PC-9 (cell line): ENCODE measurements at places on chromosomes 13 and 19. TPM values are rescaled to one million over a fixed set of nuclear protein-coding genes. Genes with fewer than 3 reads are reported as not detected.
A peak's percentile ranks its signal among the peaks of the same experiment; 100 is the strongest.

DNA sequence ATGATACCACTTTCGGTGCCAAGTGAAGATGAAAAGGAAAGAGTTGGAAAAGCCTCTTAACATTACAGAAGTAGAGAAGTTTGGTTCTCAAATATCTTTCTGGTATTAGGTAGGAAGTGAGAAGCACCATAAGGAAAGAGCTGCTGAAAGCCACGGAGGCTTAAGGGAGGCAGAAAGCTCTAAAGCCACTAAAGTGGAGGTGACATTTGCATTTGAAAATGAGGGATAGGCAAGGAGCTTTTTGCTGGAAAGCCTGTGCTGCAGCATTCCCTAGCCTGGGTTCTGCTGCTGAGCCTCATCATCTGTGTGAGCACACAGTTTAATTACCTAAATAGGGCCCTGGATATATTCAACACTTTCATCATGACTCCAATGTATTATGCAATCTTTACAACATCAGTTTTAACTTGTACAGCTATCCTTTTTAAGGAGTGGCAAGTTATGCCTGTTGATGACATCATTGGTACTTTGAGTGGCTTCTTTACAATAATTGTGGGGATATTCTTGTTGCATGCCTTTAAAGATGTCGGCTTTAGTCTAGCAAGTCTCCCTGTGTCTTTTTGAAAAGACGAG is 315.4 kb downstream of the RBM26 start:
- DNase-seq, result no peak

The CGB7 gene
- 4.8 and 6.8 TPM in 2 replicates for total RNA-seq

The PRODH2 gene
- not detected in 2 replicates for total RNA-seq

The SYNGR4 gene
- 1.3 and 2.1 TPM in 2 replicates for total RNA-seq

GRCh38 chr19:35524181-35524837 is 3.8 kb downstream of the SBSN start:
- DNase-seq, result no peak

The TMEM145 gene
- total RNA-seq, result 1.2 and 1.7 TPM in 2 replicates

GRCh38 chr13:52686376-52686775 is 33.7 kb downstream of the SUGT1 start:
- no peak for DNase-seq

DNA sequence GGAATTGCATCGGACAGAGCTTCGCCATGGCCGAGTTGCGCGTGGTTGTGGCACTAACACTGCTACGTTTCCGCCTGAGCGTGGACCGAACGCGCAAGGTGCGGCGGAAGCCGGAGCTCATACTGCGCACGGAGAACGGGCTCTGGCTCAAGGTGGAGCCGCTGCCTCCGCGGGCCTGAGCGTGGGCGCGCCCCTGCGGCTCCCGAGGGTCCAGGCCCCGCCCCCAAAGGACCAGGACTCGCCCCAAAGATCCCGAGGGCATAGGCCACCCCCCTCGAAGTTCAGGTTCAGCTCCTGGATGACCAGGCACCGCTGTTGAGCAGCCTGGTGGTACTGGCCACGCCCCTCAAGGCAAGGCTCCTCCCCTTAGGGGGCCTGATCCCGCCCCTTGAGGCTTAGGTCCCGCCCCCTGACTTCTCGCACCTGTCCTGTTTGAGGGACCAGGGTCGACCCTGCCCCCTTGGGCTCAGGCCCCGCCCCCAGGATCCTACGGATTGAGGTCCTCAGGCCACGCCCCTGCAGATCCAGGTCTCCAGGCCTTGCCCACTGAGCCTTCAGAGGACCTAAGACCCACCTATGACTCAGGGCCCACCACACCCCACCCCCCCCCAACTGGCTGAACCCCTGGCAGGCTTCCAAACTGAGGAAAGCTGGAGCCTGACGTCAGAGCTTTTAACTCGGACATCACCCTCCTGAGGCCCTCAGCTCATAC is 43.1 kb downstream of the CYP4F22 start:
- DNase-seq, result peak; percentile 44

DNA sequence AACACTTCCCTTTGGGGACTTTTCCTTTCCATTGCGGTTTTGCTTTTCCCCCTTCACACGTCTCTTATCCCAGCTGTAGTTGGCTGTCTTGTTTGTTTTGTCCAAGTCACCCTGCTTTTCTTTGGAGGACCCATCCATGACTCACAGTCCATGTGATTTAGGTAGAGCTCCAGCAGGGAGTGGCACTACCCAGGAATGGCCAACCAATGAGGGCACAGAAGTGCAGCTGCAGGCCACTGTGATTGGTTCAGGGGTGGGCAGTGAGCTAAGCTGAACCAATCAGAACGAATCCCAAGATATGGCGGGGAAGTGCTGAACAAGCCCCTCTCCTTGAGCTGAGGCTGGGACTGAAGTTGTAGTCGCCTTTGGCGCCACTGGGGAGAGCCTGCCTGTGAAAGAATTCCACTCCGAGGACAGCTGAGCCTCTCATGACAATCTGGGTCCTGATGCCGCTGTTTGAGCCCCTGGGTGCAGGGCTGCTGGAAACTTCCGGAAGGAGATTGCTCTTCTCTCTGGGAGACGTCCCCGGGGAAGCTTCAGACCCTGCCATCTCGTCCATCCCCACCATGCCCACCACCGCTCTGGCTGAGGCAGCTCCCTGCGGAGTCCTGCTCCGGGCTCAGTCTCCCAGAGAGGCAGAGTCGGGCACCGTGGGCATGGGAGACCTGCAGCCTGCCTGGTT is 62.9 kb upstream of the URI1 start:
- DNase-seq, result peak; percentile 80

GRCh38 chr19:3670796-3671679 is 29.2 kb downstream of the PIP5K1C start:
- no peak for DNase-seq

DNA sequence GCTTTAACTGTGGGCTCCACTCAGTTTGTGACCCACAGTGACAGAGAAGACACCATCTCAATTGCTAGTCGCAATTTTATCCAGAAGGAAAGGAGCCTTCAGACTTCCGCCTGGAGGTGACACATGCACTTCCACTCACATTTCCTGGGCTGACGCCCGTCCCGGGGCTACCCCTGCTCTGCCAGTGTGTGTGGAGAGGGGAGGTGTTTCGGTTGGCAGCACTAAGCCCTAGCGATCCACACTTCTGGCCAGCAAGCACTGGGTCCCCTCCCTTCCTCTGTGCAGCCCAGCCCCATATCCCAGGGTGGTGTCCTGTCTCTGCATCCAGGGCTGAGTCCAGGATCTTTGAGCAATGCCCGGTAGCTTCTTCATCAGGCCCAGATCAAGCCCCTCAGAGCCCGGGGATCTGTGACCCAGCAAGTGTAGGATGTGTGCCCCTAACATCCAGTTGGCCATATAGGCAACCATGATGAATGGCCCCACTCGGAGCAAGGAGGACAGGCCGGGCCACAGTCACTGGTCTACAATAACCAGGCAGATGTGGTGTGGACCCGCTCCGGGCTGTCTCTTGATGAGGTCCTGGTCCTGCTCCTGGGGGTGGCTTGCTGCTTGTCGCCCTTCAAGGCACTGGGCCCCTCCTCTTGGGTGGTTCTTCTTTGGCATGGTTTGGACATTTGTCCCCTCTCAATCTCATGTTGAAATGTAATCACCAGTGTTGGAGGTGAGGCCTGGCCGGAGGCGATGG is 141.9 kb upstream of the SPACA7 start:
- no peak for DNase-seq

GRCh38 chr13:44778761-44779484 is 202.8 kb upstream of the TSC22D1 start:
- no peak for DNase-seq

The CABP5 gene
- not detected in 2 replicates for total RNA-seq

The NCAN gene
- not detected in 2 replicates for total RNA-seq

GRCh38 chr13:45807520-45808099 is 43.9 kb downstream of the SIAH3 start:
- peak; percentile 56 for DNase-seq

DNA sequence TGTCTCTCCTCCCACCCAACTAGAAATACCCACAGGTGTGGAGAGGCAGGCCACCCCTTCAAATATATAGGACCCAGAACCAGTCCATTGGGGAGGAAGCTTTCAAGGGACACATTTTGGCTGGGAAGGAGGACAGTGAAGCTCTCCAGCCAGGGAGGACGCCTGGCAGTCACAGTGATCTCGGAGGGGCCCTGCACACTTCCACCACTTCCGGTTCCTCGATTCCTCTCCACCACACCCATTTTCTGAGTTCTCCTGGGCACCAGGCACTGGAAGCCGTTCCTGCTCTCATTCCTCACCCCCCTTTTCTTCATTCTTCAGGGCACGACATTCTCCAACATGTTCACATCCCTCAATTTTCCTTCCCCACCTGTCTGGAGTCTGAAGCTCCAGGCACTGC is 30.4 kb upstream of the CEACAM21 start:
- no peak for DNase-seq

The EPSTI1 gene
- total RNA-seq, result 2.7 and 3.4 TPM in 2 replicates

- DNase-seq, result no peak
Measured at GRCh38 chr13:24353736-24354135, 44.4 kb downstream of the C1QTNF9 start.

GRCh38 chr19:34261334-34262109 is 7.2 kb downstream of the GARRE1 start:
- peak; percentile 54 for DNase-seq

The C5AR1 gene
- total RNA-seq, result 8.5 and 10.8 TPM in 2 replicates

GRCh38 chr19:35858311-35858710 is 1.6 kb downstream of the KIRREL2 start:
- DNase-seq, result no peak

- DNase-seq, result no peak
Measured at GRCh38 chr13:97549201-97549600, 115.2 kb downstream of the RAP2A start.

DNA sequence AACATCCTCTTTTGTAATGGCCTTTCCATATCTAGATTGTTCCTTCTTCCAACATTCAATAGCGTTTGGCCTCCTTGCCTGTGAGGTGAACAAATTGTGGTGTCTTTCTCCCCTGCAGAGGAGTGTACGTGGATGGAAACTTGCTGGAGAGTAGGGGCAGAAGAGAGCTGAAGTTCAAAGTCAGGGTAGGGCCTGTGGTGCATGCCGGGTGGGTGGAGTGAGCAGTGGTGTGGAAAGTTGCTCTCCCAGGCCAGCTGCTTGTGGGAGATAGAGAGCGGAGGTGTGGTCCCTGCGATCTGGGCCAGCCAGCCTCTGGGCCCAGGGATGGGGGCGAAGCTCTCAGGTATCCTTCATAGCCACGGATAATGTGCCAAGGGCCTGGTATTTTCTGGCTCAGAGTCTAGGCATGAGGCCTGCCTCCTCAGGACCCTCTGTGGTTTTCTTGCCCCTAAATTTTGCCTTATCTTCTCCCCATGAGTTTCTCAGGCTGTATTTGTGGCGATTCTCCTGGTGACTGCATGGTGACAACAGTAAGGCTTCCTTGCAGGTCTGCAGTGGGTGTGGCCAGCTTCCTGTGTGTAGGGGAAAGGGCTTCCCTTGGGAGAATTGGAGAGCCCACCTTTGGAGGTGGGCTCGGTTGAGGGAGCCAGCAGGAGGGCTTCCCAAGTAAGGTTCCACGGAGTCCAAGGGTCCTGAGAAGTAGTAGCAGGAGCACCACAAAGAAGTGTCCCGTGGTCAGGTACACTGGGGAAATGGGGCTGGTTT is 6.7 kb downstream of the RGCC start:
- no peak for DNase-seq

GRCh38 chr13:20441056-20441455 is 84.6 kb downstream of the CRYL1 start:
- DNase-seq, result no peak

GRCh38 chr19:55554302-55554701 is 9.0 kb upstream of the SBK3 start:
- no peak for DNase-seq

The RFPL4A gene
- not detected in 2 replicates for total RNA-seq

The REEP6 gene
- total RNA-seq, result 34.3 and 39.5 TPM in 2 replicates

- DNase-seq, result no peak
Measured at GRCh38 chr13:22422023-22422422, 751.1 kb downstream of the FGF9 start.

GRCh38 chr19:48986211-48986610 is 6.9 kb downstream of the GYS1 start:
- no peak for DNase-seq

- DNase-seq, result no peak
Measured at GRCh38 chr19:6773323-6773931, 919 bp downstream of the VAV1 start.

The PLVAP gene
- not detected in 2 replicates for total RNA-seq

The KLK4 gene
- total RNA-seq, result not detected in 2 replicates

DNA sequence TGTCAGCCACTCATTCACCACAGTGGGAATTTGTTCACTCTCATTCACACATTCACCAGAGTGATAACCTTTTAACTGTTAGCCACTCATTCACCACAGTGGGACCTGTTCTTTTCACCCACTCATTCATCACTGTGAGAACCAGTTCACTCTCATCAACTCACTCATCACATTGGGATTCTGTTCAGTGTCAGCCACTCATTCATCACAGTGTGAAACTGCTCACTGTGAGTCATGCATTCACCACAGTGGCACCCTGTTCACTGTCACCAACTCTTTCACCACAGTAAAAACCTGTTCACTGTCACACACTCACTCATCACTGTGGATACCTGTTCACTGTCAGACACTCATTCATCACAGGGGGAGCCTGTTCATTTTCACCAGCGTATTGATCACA is 43.5 kb upstream of the ZNF85 start:
- no peak for DNase-seq

The MBD3L2 gene
- not detected in 2 replicates for total RNA-seq

GRCh38 chr19:56261145-56261544 is 11.4 kb upstream of the EDDM13 start:
- no peak for DNase-seq

DNA sequence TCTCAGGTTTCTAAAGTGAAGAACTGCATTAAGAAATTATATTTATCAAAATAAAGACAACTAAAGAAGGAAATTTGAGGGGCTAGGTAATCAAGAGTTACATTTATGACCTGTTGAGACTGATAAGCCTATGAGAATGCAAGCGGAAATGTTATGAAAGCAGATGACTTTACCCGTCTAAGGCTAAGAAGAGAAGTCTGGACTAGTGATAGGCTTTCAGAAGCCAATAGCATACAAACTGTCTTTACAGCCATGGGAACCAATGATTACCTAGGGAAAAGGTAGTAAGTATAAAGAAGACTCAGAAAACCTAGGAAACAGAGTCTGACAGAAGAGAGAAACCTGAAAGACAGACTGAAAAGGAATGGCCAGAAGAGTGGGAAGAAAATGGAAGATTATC is 11.2 kb downstream of the TSC22D1 start:
- DNase-seq, result no peak

DNA sequence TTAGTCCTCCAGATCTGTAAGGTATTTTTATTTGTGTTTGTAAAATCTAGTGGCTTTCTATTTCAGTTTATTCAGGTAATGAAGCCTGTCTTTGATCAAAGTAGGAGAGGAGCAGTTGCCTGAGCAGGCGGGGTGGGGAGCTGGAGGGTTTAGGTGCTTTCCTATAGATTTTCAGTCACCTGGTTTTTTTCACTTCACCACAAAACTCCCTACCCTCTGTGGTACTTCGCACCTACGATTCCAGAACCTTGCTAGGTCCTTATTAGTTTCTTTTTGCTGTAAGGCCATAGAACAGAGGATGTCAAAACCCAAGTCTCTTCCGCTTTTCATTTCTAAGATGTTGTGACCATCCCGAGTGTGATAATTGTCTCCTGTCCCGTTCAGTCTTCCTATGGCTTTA is 26.6 kb downstream of the SLAIN1 start:
- DNase-seq, result no peak

The ZNF66 gene
- total RNA-seq, result 3.9 and 4.9 TPM in 2 replicates
